ENCODE measurements at places on chromosomes 5 and 9.

- DNase-seq, result no peak
Measured at GRCh38 chr9:111527347-111527746, 2.4 kb downstream of the ZNF483 start.

DNA sequence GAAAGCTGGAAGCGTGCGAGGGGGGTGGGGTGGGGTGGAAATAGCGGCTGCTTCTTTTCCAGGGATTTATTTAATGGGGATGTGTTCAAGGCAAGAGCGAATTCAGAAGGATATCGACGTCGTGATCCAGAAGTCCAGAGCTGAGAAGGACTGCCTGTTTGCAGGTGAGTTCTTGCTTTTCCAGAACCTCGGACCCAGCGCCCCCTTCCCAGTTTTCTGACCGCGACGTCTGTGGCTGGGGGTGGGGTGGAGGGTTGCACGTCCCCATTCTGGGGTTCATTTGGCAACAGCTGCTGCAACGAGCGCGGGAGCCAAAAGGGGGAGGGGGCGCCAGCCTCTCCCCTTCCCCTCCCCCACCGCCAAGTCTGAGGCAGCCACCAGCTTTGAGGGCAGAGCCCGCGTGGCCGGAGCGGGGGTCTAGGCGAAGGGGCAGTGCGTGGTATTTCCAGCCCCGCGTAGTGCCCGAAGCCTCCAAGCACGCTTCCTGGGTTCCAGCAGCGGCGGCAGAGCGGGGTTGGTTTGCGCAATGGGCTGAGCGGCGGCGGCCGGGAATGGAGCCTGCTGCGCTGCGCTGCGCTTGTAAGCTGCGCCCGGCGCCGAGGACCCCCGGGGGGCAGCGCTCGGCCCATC, 701 bp downstream of the PARP8 start:
- peak; percentile 37 for DNase-seq

GRCh38 chr9:14372437-14373335, 58.7 kb upstream of the NFIB start:
- DNase-seq, result no peak

DNA sequence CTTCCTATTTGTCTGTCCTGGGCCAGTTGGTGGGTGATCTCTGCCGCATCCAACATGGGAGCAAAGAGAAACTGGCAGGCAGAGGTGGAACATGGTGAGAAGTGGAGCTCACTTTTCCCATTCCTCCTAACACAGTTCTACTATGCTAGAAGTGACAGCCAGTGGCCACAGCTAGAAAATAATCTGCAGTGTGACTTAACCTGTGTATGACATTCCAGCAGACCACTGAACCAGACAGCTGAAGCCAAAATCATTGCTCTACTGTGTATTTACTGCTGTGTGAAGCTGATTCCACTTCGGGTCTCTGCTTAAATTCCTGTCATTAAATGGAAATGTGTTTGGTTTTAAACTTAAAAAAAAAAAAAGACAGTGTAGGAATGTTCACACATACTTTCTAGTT, 523.0 kb downstream of the MTRR start:
- DNase-seq, result no peak
